Midbrain (tissue), 1 donor: ENCODE measurements at places on chromosomes 3 and 15.

DNA sequence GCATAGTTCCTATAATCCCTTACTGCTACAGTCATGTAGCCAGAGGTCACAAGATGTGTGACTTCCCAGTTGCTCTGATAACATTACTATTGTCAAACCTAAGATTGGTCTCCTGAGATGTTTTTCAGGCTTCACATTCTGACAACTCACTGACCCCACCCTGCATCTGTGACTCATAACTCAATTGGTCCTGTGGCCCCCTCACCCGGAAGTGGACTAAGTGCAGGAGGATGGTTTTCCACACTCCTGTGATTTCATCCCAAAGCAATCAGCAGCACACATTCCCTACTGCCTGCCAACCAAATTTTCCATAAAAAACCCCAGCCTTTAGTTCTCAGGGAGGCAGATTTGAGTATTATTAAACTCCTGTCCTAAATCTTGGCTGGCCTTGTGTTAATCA is 564.9 kb upstream of the ZNF385D start:
- DNase-seq: no peak

DNA sequence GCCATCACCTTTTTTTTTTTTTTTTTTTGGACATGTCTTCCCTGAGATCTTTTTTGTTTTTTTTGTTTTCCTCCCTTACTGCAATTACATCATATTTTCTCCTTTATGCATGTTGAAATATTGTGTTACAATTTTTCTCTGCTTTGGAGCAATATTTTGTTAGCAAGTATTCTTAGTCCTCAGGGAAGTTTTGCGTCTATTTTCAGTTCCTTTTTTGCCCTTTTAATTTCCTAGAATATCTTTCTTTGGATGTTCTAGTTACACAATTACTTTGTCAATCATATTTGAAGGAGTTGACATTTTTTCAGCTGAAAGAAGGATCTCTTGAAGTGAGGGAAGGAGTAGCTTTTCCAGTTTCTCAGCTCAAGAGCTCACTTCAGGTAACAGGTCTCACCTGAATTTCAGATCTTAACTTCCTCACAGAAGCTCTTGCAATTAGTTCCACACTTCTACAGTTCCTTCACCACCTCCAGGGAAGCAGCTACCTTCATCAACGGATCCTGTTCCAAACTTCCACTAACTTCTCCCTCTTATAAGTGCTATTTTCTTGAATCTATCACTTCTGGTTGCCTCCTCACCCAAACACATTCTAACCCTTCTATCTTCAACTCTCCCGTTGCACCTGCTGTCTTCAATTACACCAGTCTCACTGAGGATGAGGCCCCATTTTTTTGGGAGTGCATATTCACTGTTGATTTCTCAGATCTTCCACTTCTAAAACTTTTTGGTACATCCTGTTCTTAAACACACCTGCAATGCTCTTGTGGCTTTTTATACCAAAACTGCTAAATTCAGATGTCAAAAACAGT is 57.8 kb upstream of the CPOX start:
- DNase-seq: no peak

DNA sequence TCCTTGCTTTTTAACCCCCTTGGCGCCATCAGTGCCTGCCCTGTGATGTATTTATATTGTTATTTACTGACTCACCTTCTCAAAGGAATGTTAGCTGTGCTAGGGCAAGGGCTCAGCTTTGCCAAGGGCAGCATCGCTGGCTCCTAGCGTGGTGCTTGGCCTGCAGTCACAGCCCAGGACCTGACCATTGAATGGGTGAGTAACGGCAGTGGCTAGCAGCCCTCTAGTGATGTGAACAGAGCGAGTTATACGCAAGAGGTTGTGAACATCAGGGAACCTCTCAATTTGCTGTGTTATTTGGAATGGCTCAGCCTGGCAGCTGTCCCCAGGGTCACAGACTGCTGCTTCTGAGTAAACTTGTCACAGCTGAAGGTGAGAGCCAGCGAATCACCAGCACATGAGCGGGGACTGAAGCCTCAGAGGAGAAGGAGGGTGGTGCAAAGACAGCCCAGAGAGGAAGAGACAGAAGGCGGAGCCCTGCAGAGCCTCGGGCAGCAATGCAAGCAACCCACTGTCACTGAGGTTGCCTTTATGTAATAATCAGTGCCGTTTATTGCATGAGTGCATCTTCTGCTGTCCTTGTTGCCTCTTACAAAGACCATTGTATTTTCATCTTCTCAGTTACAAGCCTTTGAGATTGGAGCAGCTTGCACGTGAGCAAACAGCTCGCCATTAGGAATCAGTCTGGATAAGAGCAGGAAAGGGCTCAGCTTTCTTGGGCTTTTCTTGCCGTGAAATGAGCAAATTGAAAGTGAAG is 158.3 kb downstream of the SLCO3A1 start:
- DNase-seq: no peak

DNA sequence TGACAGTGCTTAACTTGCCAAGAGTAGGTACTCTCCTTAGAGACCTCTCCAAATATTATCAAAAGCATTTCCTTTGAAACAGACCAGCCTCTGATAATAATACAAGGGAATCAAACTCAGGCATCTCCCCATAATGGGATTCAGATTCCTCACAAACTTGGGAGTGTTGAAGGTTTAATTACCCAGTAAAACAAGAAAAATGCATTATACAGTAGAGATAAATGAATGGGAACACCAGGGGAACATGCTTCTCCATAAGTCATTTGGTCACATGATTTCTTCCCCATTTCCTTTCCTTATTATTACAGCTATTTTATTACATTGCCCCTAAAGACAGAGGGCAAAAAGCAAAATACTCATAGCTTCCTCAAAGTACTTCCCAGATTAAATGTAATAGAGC is 325.0 kb upstream of the CDIN1 start:
- DNase-seq: no peak

DNA sequence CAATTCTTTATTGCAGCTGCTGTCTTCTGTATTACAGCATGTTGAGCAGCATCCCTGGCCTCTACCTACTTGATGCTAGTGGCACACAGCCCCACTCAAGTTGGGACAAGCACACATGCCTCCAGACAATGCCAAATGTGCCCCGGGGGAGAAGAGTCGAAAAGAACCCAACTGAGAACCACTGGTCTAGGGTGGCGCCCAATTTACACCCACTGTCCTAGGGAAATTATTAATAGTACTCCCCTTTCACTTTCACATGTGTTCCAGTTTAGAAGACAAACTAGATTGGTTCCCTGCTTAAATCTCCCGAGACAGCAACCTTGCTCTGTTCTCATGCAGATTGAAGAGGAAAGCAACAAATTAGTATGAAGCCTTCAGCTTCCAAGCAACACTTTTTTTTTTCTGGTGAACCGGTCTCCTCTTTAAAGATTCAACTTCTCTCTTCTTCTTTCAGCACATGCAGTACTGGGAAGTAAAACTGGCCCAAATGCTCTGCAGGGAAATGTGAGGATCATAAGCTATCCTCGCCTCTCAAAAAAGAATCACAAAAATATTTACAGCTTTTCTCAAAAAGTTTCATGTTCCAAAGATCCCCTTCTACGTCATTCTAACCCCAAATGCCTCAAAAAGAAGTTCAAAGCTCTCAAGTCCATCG is 823.9 kb upstream of the CFAP20DC start:
- peak; percentile 16 for DNase-seq
